ENCODE measurements at places on chromosomes 16 and 17. TPM values are rescaled to one million over a fixed set of nuclear protein-coding genes. Genes with fewer than 3 reads are reported as not detected.
A peak's percentile ranks its signal among the peaks of the same experiment; 100 is the strongest.

GRCh38 chr16:13519871-13520270 is 400.1 kb upstream of the ERCC4 start:
- no peak overlapping the region for H3K27ac ChIP-seq
- H3K4me3 ChIP-seq: no peak overlapping the region

- H3K4me3 ChIP-seq: no peak overlapping the region
- H3K36me3 ChIP-seq: no peaks in the 10 kb centered on the region
- DNase-seq: no peak
- H3K4me1 ChIP-seq: peaks cover 8% of the 10 kb centered on the region
- H3K27ac ChIP-seq: no peak overlapping the region
These were observed 5.3 kb downstream of the TMEM97 start for GRCh38 chr17:28324267-28324745.

GRCh38 chr17:69525920-69526841 is 111.7 kb downstream of the MAP2K6 start:
- H3K27me3 ChIP-seq: no peaks in the 10 kb centered on the region
- no peaks in the 10 kb centered on the region for H3K4me1 ChIP-seq
- H3K36me3 ChIP-seq: no peaks in the 10 kb centered on the region
- peak; percentile 36 for DNase-seq
- no peak overlapping the region for H3K4me3 ChIP-seq

DNA sequence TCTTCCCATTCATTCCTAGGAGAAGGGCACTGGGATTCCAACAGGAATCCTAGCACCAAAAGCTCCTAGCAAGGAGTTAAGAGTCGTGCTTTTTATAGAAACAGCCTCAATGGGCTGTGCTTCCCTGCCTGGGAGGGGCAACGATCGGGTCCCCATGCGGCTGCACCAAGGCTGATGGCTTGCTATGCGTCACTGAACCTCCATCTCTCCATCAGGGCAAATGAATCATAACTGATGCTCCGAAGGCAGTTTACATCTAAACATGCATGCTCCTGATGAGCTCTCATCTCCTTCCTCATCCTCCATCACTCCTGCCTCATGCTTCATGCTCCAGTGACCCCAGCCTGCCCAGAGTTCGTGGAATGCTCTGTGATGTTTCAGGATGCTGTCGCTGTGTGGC is 270.5 kb downstream of the FOXL1 start:
- no peaks in the 10 kb centered on the region for H3K4me1 ChIP-seq
- no peaks in the 10 kb centered on the region for H3K36me3 ChIP-seq
- H3K4me3 ChIP-seq: no peak overlapping the region
- no peaks in the 10 kb centered on the region for H3K27me3 ChIP-seq

GAS7 gene
- 59.1 TPM for total RNA-seq

GOSR2 gene
- total RNA-seq: 50.0 TPM
